ENCODE measurements at places on chromosomes 12 and 14.
A peak's percentile ranks its signal among the peaks of the same experiment; 100 is the strongest.

DNA sequence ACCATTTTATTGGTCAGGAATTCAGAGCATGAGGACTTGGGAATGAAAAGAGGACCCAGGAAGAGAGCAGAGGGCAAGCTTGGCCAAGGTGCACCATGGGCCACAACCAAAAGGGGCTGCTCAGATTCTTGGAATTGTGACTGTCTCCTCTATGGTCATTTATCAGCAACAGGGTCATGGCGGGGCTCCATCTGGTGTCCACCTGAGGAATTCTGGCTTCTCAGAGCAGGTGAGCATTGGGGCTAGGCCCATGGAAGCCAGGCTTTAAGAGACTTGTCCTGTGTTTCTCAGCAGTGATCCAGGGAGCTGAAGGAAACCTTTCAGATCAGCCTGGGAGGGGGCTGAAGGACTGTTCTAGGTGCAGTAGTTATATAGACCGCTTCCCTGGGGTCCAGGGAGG lies 2.6 kb upstream of the RIN3 start:
- no peak for DNase-seq

- DNase-seq: no peak
Measured at GRCh38 chr14:103833711-103834110, 13.7 kb downstream of the PPP1R13B start.

DNA sequence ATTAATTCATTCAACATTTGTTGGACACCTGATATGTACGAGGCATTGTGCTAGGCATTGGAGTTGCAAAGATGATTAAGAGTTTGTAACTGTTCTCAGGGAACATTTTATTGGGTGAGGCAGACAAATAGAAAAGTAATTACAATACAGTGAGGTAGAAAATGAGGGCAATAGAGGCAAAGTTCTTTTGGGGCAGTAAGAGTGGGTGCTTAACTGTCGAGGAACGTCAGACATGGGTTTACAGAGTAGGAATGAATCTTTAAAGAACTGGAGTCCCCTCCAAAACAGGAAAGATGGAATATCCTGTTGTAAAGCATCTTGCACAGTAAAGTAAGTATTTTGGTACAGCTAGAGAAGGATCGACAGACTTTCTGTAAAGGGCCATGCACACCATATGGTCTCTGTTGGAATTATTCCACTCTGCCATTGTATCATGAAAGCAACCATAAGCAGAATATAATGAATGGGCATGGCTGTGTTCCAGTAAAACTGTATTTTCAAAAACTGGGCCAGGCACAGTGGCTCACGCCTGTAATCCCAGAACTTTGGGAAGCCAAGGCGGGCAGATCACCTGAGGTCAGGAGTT lies 9.1 kb downstream of the CREBL2 start:
- no peak for DNase-seq

GRCh38 chr14:47179906-47180305 lies 495.5 kb downstream of the MDGA2 start:
- DNase-seq: no peak

- no peak for DNase-seq
Measured at GRCh38 chr14:71113376-71113775, 206.1 kb downstream of the PCNX1 start.

GRCh38 chr12:113470871-113471618 lies 626 bp downstream of the LHX5 start:
- DNase-seq: no peak

DNA sequence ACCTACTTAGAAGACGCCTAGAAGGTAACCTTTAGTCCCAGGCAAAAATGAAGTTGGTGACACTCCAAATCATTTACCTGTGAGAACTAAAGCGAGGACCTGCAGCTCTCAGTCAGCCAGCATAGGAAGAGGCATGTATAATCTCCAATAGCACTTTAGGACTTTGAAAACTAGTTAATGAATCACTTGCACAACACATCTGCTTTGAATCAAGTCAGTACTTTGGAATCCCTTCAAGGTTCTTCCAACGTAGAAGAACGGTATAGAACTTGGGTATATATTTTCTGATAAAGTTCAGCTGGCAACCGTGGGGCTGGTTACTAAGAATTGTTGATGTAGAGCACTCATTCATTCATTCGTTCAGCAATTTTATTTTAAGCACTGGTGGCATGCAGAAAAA lies 251.9 kb downstream of the TMEM132D start:
- no peak for DNase-seq

DNA sequence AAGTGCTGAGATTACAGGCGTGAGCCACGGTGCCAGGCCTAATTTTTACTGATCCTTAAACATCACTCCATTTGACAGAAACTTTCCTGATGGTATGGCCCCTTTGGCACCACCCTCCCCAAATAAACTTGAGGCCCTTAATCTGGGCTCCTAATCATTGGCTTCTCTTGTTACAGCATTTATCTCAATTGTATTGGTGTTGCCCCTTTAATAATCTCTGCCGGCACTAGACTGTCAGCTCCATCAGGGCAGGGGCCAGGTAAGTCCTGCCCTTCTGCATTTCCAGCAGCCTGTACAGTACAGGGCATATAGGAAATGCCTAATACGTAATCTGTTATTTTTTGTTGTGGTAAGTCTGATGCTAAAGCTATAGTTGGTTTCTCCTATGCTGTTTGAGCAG lies 1.2 kb upstream of the IFT81 start:
- no peak for DNase-seq

DNA sequence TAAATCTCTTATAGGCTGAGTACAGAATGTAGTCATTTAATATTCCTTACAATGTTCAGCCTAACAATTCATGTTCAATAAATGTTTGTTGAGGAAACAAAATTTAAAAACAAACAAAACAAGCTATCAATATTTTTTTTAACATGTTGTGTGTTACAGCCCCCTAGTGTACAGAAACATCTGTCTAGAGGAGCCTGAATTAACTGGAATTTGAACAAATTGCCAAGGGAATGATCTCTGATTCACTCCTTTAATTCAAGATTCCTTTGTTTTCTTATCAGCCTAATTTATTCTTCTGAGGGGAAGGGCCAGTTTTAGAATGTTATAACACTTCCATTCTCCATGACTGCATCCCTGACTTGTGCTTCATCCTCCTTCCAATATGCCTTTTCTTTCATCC lies 127.2 kb downstream of the CMAS start:
- DNase-seq: no peak

DNA sequence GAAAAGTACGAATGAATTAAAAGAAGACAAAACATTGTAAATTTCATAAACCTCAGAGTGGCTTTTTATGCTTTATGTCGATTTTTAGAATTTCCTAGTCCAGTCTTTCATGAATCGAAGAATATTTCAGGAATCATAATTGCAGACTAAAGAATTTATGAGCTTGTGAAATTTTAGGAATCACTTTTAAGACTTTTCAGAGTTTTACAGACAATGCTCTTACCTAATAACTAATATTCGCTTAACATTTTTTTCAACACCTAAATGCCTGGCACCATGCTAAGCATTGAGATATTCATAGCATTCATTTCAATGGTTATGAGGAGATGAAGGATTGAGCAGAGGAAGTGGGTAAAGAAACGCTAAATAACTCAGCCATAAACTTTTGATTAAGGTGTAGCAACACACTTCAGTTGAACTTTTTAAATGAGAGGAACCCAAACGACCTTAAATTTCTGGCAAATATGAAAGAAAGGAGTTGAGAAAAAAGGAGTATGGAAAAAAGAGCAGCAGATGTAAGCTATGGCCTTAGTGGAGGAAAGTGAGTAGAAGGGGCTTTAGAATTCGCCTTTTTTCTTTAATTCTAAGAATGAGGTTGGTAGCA lies 739 bp upstream of the USP44 start:
- DNase-seq: no peak

DNA sequence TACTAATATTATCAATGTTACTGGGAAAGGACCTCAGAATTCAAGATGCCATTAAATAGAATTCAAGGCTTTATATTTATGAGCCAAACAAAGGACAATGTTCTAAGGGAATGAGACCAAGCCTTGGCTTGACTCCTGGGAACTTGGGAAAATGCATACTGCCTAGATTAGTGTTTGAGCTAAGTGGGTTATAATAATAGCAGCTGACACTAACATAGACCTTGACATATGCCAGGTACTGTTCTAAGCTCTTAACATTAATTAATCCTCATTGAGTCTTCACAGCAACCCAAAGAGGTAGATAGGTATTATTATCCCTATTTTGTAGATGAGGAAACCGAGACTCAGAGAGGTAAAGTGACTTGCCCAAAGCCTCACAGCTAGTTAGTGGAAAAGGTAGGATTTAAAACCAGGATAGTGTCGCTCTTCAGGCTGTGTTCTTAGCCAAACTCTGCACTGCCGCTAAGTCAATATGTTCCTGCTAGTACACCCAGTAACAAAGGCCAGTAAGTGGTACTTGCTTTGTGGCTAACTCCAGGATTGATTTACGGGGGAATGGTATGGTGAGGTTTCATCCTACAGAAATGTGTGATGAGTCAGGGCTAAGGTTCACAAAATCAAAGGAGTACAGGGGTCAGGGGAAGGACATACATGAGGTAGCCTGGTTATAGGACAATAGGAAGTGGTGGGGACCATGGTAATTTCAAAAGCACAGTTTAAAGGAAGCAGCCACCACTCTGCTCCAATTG lies 35.8 kb upstream of the PRKAB1 start:
- DNase-seq: no peak

DNA sequence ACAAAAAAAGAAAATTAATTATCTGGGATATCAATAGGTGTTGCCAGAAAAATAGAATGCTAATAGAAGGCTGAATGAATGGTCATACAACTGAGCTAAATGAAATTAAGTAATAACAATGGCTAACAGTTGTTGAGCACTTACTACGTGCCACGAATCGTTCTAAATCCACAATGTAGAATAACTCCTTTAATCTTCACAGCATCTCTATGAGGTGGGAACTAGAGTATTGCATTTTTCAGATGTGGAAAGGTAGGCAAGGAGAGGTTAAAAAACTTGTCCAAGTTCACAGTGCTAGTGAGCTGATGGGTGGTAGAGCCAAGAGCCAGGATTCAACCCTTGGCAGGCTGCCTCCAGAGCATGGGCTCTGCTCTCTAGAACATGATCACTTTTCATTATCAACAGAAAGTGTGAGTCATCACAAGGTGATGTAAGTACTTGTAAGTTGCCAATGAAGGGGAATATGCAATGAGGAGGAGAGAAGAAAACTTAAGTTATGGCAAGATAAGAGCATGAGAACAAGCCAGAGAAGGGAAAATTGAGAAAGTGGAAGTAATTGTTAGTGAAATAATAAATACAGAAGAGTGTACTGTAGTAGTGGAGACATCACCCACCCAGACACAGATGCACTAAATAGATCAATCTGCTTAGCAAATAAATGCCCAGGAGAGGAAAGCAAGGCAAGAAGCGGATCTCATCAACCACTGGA lies 122.1 kb downstream of the PRKD1 start:
- DNase-seq: peak; percentile 0

DNA sequence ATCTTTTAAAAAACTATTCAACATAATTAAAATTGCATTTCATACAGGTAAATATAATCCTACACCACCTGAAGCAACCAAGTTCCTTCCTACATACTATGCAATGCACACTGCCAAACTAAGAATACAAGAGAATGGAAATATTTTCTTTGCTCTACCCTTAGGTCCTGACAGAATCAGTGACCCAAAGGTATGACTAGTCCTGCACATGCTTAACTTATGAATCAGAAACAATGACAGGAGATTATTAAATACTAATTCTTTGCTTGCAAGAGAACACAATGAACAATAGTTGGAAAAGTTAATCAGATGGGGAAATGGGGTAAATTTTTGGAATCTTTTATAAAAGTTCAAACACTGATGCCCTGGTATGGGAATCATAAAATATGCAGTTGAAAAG lies 220.1 kb downstream of the SOX5 start:
- no peak for DNase-seq

DNA sequence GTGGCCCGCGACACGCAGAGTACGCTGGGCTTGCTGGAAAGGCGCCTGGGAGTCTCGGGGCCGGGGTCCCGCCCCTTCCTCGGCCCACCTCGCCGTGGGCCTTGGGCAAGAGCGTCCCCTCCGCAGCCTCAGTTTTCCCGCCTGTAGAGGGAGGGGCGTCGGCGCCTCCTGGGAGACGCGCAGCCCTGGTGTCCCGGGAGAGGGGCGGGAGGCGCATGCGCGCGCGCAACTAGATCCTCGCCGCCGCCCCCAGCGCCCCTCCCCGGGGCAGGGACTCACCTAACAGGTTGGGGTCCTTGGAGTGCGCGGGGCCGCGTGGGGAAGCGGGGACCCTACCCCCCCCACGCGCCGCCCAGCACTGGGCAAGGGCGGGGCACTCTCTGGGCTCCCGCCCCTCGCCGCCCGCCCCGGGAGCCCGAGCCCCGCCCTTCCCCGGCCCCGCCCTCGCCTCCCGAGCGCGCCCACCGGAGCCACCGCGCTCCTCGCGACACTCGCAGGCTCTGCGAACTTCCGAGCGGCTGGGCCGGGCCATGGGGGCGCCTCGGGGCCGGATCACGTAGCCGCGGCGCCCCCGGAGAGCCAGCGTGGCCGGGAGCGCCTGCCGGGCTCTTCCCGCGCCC lies at the start of gene KIF26A:
TSS of gene KIF26A (plus strand) at position 490 of the 620 bp plus-strand sequence. CDS start 136 bp downstream, outside the sequence.
- DNase-seq: peak; percentile 23

- DNase-seq: no peak
Measured at GRCh38 chr12:106030210-106031071, 108.3 kb downstream of the NUAK1 start.
